Lung (tissue), 17 donors: ENCODE measurements at places on chromosomes 3 and 15. TPM values are rescaled to one million over a fixed set of nuclear protein-coding genes. Genes with fewer than 3 reads are reported as not detected.

APBA2 gene
- total RNA-seq = 5.2 TPM

- no peak for DNase-seq
- no peaks in the 10 kb centered on the region for H3K36me3 ChIP-seq
- H3K27me3 ChIP-seq = no peaks in the 10 kb centered on the region
- no peaks in the 10 kb centered on the region for H3K4me1 ChIP-seq
- H3K4me3 ChIP-seq = no peak overlapping the region
- no peak overlapping the region for H3K27ac ChIP-seq
Measured at GRCh38 chr15:87907676-87908446, 348.7 kb downstream of the NTRK3 start.

GRCh38 chr15:69296606-69297005 is 2.1 kb upstream of the PAQR5 start:
- DNase-seq = no peak
- no peaks in the 10 kb centered on the region for H3K36me3 ChIP-seq
- H3K27me3 ChIP-seq = peaks cover 3% of the 10 kb centered on the region
- no peak overlapping the region for H3K27ac ChIP-seq
- H3K4me3 ChIP-seq = no peak overlapping the region

DNA sequence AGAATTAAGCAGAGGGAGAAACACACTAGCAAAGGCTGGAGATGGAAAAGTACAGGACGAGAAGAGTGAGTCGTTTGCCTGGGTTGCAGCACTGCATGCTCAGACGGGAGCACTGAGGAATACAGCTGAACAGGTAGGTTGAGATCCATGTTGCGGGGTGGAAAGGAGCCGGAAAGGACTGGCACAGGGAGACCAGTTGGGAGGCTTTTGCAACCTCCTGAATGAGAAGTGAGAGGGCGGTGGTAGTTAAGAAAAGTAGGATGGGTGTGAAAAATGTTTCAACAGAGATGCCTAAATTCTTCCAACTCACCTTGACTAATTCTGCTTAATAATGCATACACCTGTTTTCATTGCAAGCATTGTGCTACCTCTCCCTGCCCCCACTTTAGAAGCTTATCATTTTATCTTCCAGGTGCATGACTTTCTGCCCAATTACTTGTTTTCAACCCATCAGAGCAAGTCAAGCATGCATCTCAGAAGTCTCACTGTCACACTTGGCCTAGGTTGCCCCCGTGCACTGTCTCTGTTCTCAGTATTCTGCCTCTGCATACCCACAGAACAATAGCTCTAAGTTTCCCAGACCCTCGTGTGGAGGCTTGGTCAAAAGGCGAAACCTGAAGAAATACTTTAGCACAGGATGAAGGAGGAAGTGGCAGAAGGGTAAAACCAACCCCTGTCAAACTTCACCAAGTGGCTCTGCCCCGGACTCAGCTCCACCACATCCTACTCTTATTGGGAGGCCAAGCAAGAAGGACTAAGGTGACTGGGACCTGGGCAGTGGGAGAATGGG is 199.3 kb upstream of the BCL6 start:
- H3K27ac ChIP-seq = no peak overlapping the region
- no peak for DNase-seq
- no peaks in the 10 kb centered on the region for H3K27me3 ChIP-seq
- peaks cover 3% of the 10 kb centered on the region for H3K4me1 ChIP-seq
- H3K4me3 ChIP-seq = no peak overlapping the region
- no peaks in the 10 kb centered on the region for H3K36me3 ChIP-seq

AADACL2 gene
- total RNA-seq = not detected

OSTN gene
- total RNA-seq = not detected

CNTN3 gene
- 1.5 TPM for total RNA-seq

DNA sequence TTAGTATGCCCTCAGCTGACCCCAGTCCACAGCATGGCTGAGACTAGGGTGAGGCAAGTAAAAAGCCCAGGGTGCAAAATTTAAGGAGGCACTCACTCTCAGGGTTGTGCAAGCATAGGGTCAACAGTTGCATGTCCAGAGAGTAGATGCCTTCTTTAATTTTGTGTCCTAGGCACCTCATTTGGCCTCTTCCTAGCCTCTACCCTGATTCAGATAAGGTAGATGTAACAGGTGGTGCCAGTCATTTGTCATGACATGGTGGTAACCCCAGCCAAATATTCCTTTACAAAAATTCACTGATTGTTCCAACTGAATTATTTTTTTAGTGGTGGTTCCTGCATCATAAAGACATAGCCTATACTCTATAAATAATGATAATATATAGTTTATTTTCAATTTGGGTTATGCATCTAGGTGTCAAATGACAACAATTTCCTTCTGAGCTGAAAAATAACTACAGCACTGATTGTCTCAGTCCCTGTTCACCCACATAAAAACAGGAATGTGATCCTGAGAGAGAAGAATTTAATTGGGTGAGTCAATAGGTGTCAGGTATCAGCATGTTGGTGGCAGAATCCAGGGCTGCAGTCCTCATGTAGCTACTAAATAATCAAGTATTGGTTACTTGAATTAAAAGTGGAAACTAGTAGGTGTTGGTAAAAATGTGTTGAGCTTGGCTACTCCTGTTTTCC is 44.2 kb upstream of the TIPARP start:
- no peaks in the 10 kb centered on the region for H3K36me3 ChIP-seq
- no peak overlapping the region for H3K4me3 ChIP-seq
- no peaks in the 10 kb centered on the region for H3K27me3 ChIP-seq
- no peaks in the 10 kb centered on the region for H3K4me1 ChIP-seq
- no peak overlapping the region for H3K27ac ChIP-seq

DNA sequence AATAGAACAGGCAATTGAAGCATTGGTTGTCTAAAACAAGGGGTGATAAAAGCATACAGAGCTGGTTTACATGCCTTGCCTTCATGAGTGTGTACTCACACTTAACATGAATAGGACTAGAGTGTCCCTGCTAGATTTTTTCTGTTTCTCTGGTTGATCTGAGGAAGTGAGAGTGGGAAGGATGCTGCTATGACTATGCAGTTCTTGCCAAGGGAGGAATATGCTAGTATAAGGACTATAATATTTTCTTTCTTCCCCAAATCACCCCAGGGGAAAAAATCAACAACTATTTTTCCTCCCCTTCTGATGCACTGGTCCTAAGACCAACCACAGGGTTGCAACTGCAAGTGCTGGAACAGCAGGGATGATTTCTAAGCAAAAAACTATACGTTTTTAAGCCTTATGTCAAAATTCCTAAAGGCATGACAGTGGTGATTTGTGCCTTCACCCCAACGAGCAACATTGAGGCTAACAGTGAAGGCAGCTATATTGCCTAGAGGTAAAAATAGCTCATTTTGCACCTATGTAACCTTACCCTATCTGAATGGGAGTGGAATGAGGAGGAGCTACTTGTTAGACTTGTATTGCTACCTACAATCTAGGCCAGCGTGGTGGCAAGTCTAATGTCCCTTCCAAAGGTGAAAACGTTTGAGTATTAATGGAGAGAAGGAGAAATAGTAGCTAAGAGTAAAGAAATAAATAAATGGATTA is 33.5 kb upstream of the USP8 start:
- H3K27me3 ChIP-seq = no peaks in the 10 kb centered on the region
- DNase-seq = no peak
- H3K4me1 ChIP-seq = no peaks in the 10 kb centered on the region
- no peaks in the 10 kb centered on the region for H3K36me3 ChIP-seq
- no peak overlapping the region for H3K27ac ChIP-seq
- no peak overlapping the region for H3K4me3 ChIP-seq

GRCh38 chr3:99537416-99537815 is 101.0 kb upstream of the COL8A1 start:
- no peak overlapping the region for H3K27ac ChIP-seq
- no peaks in the 10 kb centered on the region for H3K27me3 ChIP-seq
- H3K4me3 ChIP-seq = no peak overlapping the region
- DNase-seq = no peak

DNA sequence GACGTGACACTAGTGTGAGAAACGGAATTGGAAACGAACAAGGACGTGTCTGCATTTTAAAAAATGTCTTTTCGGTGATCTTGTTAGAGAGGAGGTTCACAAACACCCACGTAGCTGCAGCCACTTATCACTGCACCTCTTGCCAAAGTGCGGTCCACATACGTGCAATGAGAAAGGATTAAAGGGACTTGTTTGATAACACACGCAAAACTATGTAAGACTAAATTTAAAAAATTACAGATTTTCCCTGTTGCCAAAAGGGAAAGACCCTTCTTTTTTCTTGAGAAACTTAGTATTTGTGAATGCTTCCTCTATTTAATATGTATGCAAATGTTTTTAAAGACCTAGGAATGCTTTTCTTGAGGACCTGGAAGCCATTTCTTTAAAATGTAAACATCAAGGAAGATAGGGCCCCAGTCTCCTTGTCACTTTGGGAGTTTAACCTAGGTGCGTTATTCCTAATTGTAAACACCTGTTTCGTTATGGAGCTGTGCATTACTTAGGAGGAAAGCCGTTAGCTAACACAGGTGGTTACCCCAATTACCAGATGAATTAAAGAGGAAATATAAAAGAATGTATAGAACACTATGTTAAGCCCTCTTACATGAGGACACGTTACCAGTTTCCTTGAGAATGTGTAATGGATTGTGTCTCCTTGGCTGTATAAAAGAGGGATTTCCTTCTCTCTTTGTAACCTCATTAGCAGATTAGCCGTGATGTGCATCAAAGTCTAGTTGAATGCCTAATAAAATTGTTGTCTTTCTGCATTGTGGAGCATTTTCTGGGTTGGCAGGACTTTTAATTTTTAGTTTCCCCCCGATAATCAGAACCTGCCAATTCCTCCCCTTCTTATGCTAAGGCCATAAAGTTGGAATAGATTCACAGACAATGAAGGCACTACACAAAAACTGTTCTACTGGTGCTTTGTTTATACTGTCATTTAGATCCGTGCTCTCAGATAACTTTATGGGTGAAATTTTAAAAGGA is 1.0 kb downstream of the LEKR1 start:
- DNase-seq = peak; percentile 68
- H3K36me3 ChIP-seq = no peaks in the 10 kb centered on the region
- no peaks in the 10 kb centered on the region for H3K27me3 ChIP-seq
- H3K27ac ChIP-seq = peak overlapping the region; percentile 97

P2RY13 gene
- 5.7 TPM for total RNA-seq

LMAN1L gene
- total RNA-seq = 0.31 TPM

NAALADL2 gene
- 8.5 TPM for total RNA-seq

CEP19 gene
- total RNA-seq = 3.1 TPM

TGFBR2 gene
- total RNA-seq = 198 TPM

IQCH gene
- total RNA-seq = 10.5 TPM

DNA sequence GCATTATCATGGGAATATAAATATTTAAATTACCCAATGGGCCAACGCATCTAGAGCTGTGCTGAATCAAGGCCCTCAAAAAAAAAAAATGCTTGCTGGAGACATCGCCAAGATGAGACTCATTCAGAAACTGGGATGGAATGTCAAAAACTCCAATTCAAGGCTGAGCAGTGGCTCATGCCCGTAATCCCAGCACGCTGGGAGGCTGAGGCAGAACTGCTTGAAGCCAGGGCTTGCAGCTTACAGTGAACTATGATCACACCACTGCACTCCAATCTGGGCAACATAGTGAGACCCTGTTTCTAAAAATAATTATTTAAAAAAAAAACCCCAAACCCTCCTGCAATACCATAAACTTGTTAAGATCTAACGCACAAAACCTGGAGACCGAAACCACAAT is 3.1 kb upstream of the CACNA1D start:
- H3K27ac ChIP-seq = no peak overlapping the region
- H3K4me3 ChIP-seq = no peak overlapping the region
- no peaks in the 10 kb centered on the region for H3K4me1 ChIP-seq
- no peaks in the 10 kb centered on the region for H3K36me3 ChIP-seq
- DNase-seq = peak; percentile 41

- peaks cover 27% of the 10 kb centered on the region for H3K4me1 ChIP-seq
- peak; percentile 78 for DNase-seq
- H3K27me3 ChIP-seq = no peaks in the 10 kb centered on the region
- no peak overlapping the region for H3K4me3 ChIP-seq
- peak overlapping the region; percentile 52 for H3K27ac ChIP-seq
Measured at GRCh38 chr15:64634576-64635498, 140.6 kb downstream of the RBPMS2 start.

SPINK8 gene
- not detected for total RNA-seq

AVEN gene
- total RNA-seq = 9.3 TPM

GRCh38 chr3:144692488-144692887 is 720.9 kb downstream of the DIPK2A start:
- no peak overlapping the region for H3K27ac ChIP-seq
- H3K27me3 ChIP-seq = no peaks in the 10 kb centered on the region
- DNase-seq = no peak
- H3K36me3 ChIP-seq = no peaks in the 10 kb centered on the region
- H3K4me1 ChIP-seq = no peaks in the 10 kb centered on the region
- no peak overlapping the region for H3K4me3 ChIP-seq
